ENCODE measurements at places on chromosomes 3 and 15.

GRCh38 chr3:120451272-120451761, 525 bp upstream of the FSTL1 start:
- no peak for DNase-seq

DNA sequence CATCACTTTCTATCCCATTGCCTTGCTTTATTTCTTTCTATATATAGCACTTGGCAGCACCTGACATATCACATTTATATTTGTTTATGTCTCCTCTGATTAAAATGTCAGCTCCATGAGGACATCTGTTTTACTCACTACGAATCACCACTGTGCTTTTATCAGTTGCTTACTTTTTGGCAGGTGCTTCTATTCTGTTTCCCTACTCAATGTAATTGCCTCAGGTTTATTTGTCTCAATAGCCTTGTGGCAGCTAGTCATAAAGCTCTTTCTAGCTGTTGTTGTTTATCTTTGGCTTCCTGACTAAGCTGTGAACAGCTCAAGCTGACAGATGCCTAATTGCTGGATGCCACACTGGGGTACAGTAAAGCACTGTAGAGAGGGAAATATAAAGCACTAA, 85.5 kb downstream of the VPS13C start:
- DNase-seq = no peak

DNA sequence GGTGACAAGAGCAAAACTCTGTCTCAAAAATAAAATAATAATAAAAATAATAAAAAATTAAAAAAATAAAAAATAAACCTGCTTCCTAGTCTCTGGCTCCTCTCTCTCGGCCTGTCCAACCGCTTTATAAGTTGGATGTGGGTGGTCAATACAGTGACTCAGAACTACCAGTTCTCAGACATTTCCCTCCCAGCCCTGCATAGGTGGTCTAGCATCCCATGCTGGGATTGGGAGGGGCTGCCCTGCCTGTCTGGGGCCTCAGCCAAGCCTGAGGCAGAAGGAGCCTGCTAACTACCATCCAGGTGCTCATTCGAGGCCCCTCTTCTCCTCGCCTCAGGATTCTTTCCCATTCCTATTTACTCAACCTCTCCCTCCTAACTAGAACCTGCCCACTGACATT, 33.3 kb upstream of the BLM start:
- DNase-seq = no peak

DNA sequence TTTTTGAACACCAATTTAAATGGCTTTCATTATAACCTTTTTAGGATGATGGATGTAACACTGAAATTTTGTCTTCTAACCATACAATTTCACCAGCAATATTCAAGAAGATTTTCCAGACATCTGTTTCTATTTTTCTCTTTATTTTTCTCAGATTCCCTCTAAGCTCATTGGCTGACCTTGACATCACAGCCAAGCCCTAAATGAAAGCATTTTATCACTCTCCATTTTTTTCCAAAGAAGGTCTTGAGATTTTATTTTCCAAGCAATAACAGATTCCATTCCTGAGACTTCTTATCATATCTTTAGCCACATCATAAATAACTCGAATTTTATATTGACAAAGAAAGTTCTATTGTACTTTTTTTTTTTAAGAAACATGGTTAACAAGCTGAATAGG, 392.6 kb upstream of the THBS1 start:
- no peak for DNase-seq

DNA sequence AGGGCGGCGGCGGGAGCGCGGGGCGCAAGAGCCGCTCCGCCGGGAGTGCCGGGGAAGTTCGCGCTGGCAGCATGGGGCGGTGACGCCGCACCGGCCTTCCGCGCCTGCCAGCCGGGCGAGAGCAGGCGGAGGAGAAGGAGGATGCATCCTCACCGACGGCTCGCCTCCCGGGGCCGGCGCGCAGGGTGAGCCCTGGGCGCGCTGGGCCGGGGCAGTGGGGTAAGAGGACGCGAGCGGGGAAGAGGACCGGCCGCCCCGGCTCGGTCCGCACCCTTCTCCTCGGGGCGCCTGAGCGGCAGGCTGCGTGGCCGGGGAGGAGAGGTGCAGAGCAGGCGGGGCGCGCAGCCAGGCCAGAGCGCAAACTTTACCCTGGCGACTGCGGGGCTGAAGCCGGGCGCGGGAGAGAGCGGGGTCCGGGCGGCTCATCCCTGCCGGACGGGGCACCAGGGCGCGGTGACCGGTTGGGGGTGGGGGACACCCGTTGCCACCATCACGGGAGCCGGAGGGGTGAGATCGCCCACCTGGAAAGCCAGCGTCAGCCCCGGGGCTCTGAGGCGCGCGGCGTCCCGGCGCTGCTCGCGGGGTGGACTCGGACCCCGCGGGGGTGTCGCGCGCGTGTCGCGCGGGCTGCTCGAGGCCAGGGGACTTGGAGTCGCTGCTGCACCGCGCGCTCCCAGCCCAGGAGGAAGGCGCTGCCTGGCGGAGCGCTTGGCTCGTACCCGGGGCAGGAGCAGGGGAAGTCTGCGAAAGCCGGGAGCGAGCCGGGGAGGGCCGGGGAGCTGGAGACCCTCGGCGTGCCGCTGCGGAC, 542 bp downstream of the GABRA5 start:
- no peak for DNase-seq

- DNase-seq = no peak
These were observed 59.5 kb upstream of the PLXNA1 start for GRCh38 chr3:126923423-126923822.

Data from activated gamma-delta T cell treated with anti-CD3 and anti-CD28 coated beads, Interleukin-2, amount 50 U/mL, for 16 hours (primary cell).